ENCODE measurements at places on chromosomes 1 and 21.

DNA sequence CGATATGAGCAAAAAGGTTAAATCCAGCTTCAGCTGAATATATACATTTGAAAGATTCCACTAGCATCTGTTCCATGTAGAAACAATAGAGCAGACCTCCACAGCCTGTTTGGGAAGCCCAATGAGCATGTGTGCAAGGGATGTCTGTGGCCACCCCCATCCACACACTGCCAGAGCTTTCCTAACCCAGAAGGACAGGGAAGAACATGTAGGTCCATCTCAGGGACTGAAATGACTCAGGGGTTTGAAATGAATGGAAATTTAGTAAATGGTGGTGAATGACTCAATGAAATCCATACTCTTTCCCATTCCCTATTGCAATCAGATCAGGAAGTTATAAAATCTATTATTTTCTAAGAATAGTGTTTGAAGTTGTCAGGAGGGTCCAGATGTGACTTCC lies 397.2 kb downstream of the DUSP10 start:
- no peak for DNase-seq

- no peak for DNase-seq
Measured at GRCh38 chr1:232788235-232788872, 16.9 kb upstream of the MAP10 start.

- no peak for DNase-seq
Measured at GRCh38 chr1:11568687-11569086, 85.5 kb downstream of the FBXO2 start.

- no peak for DNase-seq
Measured at GRCh38 chr1:57468641-57469523, 45.0 kb upstream of the DAB1 start.

DNA sequence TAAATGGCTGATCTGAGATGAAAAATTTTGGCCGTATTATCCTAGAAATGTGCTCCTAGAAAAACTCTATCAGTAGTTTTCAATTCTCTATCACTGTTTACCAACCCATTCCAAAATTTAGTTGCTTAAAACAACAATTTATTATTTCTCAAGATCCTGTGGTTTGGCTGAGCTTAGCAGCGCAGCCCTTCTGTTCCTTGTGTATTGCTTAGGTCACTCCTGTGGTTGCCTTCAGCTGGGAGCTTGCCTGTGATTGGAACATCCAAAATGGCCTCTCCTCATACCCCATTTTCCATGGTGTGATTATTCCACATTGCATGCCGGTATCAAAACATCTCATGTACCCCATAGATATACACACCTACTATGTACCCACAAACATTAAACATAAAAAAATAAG lies 22.8 kb upstream of the STUM start:
- no peak for DNase-seq

- DNase-seq, result no peak
Measured at GRCh38 chr1:8121261-8122159, 95.4 kb upstream of the ERRFI1 start.

DNA sequence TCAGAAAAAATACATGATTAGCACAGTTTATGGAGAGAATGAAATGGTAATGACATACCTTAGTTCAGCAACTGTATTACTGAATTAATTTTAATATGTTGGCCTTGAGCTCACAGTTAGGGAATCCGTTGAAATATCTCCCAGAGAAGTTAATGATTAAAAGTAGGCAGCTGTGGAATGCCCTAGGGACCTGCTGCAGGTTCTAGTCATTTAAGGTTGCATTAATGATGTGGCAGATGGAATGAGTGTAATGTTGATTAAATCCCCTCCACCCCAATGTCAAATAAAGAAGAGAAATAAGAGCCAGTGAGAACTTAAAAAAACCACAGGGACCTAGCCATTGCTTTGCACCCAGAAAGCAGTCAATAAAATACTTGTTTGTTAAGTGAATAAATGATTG lies 40.3 kb upstream of the TRIM45 start:
- DNase-seq, result no peak

GRCh38 chr1:246583056-246583440 lies 16.8 kb downstream of the CNST start:
- DNase-seq, result no peak

GRCh38 chr1:59804301-59804700 lies 10.4 kb upstream of the HOOK1 start:
- DNase-seq, result no peak

GRCh38 chr21:36981977-36982700 lies 15.7 kb upstream of the HLCS start:
- no peak for DNase-seq

GRCh38 chr1:159561497-159561896 lies 25.7 kb upstream of the OR10J5 start:
- no peak for DNase-seq

GRCh38 chr1:18198260-18198659 lies 90.7 kb downstream of the IGSF21 start:
- no peak for DNase-seq
